Ureter (tissue), 1 donor: ENCODE measurements at places on chromosomes 2 and 18. TPM values are rescaled to one million over a fixed set of nuclear protein-coding genes. Genes with fewer than 3 reads are reported as not detected.

Gene TNFRSF11A
- 6.5 TPM for total RNA-seq

Gene FAM117B
- 20.6 TPM for total RNA-seq

Gene PPP4R1
- 156 TPM for total RNA-seq

Gene TTC21B
- 26.4 TPM for total RNA-seq

Gene ZNF24
- 53.2 TPM for total RNA-seq

Gene DYNAP
- not detected for total RNA-seq

Gene CRYBA2
- not detected for total RNA-seq
